ENCODE measurements at places on chromosomes 4 and X. TPM values are rescaled to one million over a fixed set of nuclear protein-coding genes. Genes with fewer than 3 reads are reported as not detected.

The MID1 gene
- total RNA-seq, result 28.3 TPM

The HELT gene
- not detected for total RNA-seq

The SPP1 gene
- 3.3 TPM for total RNA-seq

The TEX13C gene
- total RNA-seq, result not detected

The IL13RA2 gene
- 63.2 TPM for total RNA-seq

The FAT4 gene
- total RNA-seq, result 18.5 TPM

The SPON2 gene
- total RNA-seq, result 55.5 TPM

The MAOB gene
- total RNA-seq, result not detected

The KLHL4 gene
- 6.8 TPM for total RNA-seq
